Myocyte (in vitro differentiated cells): ENCODE measurements at places on chromosomes 11 and 22. TPM values are rescaled to one million over a fixed set of nuclear protein-coding genes. Genes with fewer than 3 reads are reported as not detected.
A peak's percentile ranks its signal among the peaks of the same experiment; 100 is the strongest.

GRCh38 chr11:107957109-107957588 lies 28.9 kb downstream of the RAB39A start:
- peak; percentile 20 for DNase-seq

The ARHGAP8 gene
- total RNA-seq: 0.13 and 1.9 TPM in 2 replicates

- no peak for DNase-seq
These were observed 95.9 kb downstream of the C11orf58 start for GRCh38 chr11:16834384-16834783.

- peak; percentile 37 for DNase-seq
These were observed 1.4 kb downstream of the USP47 start for GRCh38 chr11:11843211-11843621.

DNA sequence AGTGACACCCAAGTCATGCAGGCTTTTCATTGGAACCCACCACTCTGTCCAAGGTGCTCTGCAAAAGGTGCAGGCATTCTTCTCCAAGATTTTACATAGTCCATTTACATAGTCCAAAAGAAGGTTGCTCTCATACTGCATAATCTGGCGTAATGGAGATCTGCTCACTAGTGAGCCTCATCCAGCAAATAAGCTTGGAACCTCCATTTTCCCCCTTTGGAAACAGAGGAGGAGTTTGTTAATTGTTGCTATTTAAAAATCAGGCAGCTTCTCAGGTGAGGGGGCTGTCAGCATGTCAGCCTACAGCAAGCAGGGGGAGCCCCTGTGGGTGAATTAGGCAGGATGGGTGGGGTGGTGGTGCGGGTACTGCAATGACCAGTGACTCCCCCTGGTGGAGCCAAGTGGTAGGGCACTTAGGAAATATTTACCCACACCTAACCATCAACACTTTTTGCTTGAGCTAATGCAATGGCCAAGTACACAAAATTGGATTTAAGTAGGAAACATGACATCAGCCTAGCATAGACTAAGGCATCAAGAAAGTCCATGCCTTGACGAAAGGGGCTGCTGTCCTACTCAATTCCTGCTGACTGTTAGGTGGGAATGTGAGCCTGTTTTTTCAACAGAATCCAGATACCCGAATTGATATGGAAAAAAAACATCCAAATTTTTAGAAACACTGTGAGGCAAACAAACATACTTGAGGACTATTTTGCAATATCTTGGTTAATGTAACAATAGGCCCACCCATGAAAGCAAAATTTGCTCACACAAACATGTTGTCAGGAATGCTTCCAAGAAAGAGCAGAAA lies 64.5 kb downstream of the AMBRA1 start:
- peak; percentile 52 for DNase-seq

DNA sequence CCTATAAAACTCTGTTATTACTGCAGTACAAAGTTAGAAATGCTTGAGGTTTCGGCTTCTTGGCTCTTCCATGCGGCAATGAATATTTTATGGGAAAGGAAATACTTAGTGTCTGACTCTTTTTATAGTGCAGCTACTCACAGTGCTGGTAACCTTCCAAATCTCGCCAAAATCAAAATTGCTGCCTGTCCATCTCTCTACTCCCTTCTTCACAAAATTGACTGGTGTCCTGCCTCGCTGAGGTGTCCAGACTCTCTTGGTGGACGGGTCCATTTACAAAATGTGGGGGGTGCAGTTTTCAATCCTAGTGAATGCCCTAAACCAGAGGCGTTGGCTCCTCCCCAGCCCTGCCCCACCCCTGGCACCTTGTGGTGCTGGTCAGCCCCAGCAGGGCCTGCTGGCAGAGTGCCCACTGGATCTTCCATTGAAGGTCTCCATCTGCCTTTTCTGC lies 73.5 kb downstream of the ZBTB16 start:
- peak; percentile 66 for DNase-seq

DNA sequence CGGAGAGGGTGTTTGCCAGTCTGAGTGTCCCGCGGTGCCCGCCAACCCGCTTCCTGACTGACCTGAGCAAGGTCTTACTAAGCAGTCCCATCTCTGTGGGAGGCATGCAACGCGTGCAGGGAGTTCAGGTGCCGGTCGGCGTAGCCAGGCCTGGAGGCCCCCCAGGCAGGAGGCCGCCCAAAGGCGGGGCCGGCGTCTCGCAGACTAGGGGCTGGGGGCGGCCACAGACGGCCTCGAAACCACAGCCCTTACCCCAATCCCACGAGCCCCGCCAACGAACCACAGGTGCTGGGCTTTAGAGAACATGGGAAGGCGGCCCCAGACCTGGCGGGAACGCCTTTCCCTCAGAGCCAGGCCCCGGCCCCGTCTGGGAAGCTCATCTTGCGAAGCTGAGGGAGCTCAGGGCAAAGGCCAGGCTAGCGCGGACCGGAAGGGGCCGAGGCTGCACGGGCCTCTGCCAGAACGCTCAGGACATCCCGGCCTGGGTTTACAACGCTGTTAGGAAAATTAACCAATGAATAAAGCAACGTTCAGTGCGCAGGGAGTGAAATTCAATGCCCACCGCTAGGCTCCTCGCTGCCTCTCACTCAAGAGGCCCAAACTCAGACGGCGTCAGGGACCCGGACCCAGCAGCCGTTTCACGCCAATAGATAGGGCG lies 2.1 kb upstream of the MTFP1 start:
- no peak for DNase-seq

The OR5B21 gene
- total RNA-seq: not detected in 2 replicates

DNA sequence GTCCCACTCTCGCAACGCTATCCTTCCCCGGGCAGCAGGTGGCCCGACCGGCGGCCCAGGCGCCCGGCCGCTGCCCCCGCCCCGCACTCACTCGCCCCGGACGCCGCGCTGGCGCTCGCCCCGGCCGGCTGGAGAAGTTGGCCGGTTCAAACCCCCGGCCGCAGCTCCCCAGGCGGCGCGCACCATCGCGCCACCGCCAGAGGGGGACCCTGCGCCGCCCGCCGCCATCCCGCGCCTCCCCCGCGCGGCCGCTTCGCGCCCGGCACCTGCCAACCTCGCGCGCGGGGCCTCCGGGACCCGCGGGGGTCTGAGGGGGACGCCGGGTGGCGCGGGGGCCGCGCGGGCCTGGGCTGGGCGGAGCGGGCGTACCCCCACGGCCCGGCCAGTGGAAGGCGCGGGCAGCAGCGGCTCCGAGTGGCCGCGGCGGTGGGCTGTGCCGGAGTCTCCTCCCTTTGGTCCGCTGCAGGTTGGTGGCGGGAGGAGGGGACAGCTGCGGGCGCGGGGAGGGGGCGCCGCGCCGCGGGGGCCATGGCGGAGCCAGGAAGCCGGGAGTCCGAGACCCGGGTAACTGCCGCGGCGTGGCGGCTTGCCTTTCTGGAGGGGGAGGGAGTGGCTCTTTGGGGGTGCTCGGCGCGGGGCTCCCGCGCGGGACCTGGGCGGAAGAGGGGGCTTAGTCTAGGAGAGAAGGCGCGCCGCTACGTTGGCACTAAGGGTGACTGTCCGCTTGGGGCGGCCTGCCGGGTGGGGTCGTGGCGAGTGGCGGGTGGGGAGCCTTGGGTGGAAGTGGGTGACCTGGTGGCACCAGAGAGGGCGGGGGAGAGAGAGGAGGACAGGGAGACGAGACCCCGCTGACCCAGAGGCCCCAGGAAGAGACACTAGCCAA lies at the start of the genes MPST and TST:
MPST (plus strand) TSS at position 434 of the 883 bp plus-strand sequence; CDS start at position 529, 95 bp downstream.
TST (minus strand) TSS at position 139 of the 883 bp plus-strand sequence. CDS start 715 bp downstream, outside the sequence.
- peak; percentile 82 for DNase-seq

The RASD2 gene
- total RNA-seq: 0.36 and 0.45 TPM in 2 replicates

DNA sequence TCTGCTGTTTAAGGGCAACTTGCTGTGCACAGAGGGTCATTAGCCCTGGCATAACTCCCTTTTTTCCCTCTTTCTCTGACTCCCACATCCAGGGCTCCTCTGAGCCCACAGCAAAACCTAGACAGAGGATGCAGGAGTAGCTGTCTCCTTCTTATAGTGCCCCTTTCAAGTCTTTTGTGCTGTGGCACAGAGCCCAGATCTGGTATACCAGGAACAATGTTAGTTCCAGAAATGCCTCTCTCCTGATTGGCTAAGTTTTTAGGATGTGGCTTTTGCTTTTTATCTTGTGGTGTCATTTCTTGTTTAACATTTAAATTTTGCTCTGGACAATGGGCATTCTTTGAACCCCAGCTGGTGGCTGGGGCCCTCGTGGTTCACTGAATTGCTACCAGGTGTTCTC lies 25.6 kb upstream of the RRM1 start:
- DNase-seq: peak; percentile 42
